Pancreas (tissue), 10 donors: ENCODE measurements at places on chromosomes 5 and 9. TPM values are rescaled to one million over a fixed set of nuclear protein-coding genes. Genes with fewer than 3 reads are reported as not detected.

Gene ABCA2
- 21.1 TPM for total RNA-seq

Gene WNK2
- total RNA-seq = 57.2 TPM

Gene NUTM2G
- total RNA-seq = not detected

Gene CER1
- total RNA-seq = not detected

Gene LHX2
- total RNA-seq = not detected

Gene SPINK13
- not detected for total RNA-seq

GRCh38 chr5:128765448-128766061, 199.7 kb upstream of the SLC27A6 start:
- DNase-seq = no peak
- H3K27ac ChIP-seq = no peak overlapping the region
- H3K36me3 ChIP-seq = no peaks in the 10 kb centered on the region

GRCh38 chr9:17888066-17888465, 309.2 kb downstream of the SH3GL2 start:
- H3K4me3 ChIP-seq = no peak overlapping the region
- no peaks in the 10 kb centered on the region for H3K36me3 ChIP-seq
- DNase-seq = no peak
- H3K27ac ChIP-seq = no peak overlapping the region
- no peaks in the 10 kb centered on the region for H3K27me3 ChIP-seq

DNA sequence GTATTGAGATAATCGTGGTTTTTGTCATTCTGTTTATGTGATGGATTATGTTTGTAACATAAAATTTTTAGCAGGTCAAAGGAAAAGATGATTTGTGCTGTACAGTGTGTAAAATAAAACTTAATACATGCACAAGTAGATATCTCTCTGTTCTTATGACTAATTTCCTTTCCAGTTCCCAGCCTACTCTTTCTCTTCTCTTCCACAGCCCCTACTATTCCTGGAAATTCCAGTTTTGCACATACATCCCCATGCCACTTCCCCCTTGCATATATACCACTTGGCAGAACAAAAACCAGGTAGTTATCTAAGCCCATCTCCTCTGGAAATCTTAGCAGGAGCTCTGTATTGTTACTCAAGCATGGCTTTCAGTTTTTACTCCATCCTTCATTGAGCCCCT, 20.2 kb downstream of the TEK start:
- H3K4me3 ChIP-seq = no peak overlapping the region
- no peaks in the 10 kb centered on the region for H3K27me3 ChIP-seq
- no peaks in the 10 kb centered on the region for H3K4me1 ChIP-seq
- no peak for DNase-seq

DNA sequence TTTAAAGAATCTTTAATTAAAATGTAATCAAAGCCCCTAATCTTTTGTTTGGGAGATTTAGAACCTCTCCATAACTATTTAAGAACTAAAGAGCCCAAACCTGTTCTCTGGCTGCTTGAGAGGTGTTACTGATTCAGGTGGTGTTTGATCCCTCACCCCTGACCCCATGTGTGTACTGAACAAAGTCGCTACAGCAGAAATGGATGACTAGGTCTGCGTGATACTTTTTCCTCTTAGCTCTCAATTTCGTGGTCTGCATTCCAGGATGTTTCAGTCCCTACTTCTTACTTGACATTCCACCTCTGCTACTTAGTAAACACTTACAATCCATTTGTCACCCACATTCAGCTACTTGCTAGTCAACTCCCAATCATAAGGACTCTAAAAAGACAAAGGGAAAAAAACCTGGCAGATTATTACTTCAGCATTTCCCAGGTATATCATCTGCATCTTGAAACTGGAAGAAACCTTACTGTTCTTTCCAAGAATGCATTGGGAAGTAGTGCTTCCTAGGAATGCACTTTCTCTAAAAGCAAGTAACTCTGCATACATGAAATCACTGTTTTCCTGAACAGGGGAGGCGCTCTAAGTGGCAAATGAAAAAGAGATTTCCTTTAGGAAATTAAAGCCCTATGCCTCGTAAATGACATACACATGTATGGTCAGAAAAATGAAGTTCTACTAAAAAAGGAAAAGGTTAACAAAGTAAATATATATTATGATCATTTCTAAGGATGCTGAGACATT, 1091.6 kb downstream of the PTPRD start:
- H3K27me3 ChIP-seq = no peaks in the 10 kb centered on the region
- no peaks in the 10 kb centered on the region for H3K36me3 ChIP-seq
- no peak overlapping the region for H3K4me3 ChIP-seq

DNA sequence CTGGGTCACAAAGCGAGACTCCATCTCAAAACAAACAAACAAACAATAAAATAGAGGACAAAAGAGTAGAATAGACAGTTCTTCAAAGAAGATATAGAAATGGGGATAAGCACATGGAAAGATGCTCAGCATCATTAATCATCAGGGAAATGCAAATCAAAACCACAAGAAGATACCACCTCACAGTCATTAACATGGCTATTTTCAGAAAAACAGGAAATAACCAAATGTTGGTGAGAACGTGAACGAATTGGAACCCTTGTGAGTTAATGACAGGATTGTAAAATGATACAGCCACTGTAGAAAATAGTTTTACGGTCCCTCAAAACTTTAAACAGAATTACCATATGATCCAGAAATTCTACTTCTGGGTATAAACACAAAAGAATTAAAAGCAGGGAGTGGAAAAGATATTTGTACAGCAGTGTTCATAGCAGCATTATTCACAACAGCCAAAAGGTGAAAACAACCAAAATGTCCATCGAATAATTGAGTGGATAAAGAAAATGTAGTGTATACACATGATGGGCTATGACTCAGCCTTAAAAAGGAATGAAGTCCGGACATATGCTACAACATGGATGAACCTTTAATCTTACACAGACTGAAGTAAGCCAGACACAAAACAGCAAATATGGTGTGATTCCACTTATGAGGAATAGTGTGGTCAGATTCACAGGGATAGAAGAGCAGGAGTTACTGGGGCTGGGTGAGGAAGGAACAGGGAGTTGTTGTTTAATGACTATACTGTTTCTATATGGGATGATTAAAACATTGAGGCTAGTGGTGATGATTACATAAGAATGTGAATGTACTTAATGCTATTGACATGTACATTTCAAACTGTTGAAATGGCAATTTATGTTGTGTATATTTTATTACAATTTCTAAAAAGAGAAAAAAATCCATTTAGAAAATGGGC, 19.7 kb downstream of the OR2V2 start:
- no peak overlapping the region for H3K27ac ChIP-seq
- peaks cover 3% of the 10 kb centered on the region for H3K27me3 ChIP-seq
- H3K4me1 ChIP-seq = no peaks in the 10 kb centered on the region
- H3K4me3 ChIP-seq = no peak overlapping the region
- no peak for DNase-seq

DNA sequence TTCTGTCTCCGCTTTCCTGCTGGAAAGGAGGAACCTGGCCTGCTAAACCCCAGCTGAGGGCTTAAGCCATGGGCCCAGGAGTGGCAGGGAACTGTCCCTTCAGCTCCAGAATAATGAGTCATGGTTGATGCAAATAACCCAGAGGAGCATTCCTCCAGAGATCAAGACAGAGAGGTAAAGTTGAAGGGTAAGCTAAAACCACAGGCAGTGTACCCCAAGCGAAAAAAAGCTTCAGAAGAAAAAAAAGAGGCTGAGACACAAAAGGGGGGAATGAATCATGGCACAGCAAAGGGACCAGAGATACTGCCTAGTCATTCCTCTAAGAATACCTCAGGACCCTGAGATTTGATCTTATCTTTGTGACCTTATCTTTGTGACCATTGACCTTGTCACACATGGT, 199.5 kb upstream of the TAS2R1 start:
- H3K27ac ChIP-seq = no peak overlapping the region
- H3K4me1 ChIP-seq = no peaks in the 10 kb centered on the region
- no peaks in the 10 kb centered on the region for H3K36me3 ChIP-seq
- H3K4me3 ChIP-seq = no peak overlapping the region

DNA sequence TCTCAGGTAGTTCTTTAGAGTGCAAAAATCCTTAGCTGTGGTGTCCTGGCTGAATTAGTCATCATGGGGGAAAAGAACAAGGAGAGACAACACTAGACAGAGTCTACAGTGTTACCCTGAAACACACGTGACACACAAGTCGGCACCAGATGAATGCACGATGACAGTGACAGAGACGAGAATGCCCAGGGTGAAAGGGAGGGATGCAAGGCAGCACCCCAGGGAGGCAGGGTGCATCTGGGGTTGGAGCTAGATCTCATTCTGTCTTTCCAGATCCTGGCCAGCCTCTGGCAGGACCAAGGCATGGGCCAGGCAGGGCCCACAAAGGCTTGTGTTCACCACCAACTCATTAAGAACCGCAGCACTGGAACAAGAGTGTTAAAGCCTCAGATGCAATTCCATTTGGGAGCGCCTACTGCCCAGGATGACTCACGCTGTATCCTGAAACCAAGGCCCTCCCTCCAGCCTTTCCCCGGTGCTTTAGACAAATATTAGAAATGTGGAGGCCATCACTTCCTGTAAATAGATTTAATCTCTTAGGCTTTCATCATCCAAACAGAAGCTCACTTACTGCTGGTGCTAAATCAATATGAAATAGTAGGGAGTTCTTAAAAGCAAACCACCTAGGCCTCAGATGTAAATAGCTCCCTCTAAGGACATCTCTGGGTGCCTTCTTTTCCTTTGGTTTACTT, 56.1 kb downstream of the IRX2 start:
- H3K27me3 ChIP-seq = no peaks in the 10 kb centered on the region
- no peak for DNase-seq
- H3K4me3 ChIP-seq = no peak overlapping the region
- no peaks in the 10 kb centered on the region for H3K36me3 ChIP-seq
- no peak overlapping the region for H3K27ac ChIP-seq
- no peaks in the 10 kb centered on the region for H3K4me1 ChIP-seq

- H3K4me1 ChIP-seq = no peaks in the 10 kb centered on the region
- no peaks in the 10 kb centered on the region for H3K36me3 ChIP-seq
- H3K27ac ChIP-seq = no peak within 1 kb of the TSS
- H3K27me3 ChIP-seq = no peaks in the 10 kb centered on the region
- H3K4me3 ChIP-seq = no peak within 1 kb of the TSS
- no peak for DNase-seq
Observed at GRCh38 chr9:5185220-5185840, at the start of gene INSL6. TSS of gene INSL6 (minus strand) at chr9:5185639. CDS start at chr9:5185602, 37 bp downstream.

GRCh38 chr9:134306636-134307600, 19.3 kb upstream of the RXRA start:
- no peaks in the 10 kb centered on the region for H3K27me3 ChIP-seq
- H3K4me3 ChIP-seq = no peak overlapping the region
- H3K27ac ChIP-seq = no peak overlapping the region
- no peaks in the 10 kb centered on the region for H3K36me3 ChIP-seq
- no peaks in the 10 kb centered on the region for H3K4me1 ChIP-seq

- no peak for DNase-seq
- H3K4me3 ChIP-seq = no peak overlapping the region
- no peaks in the 10 kb centered on the region for H3K36me3 ChIP-seq
Observed at GRCh38 chr5:97118261-97119006, 24.0 kb downstream of the LIX1 start.

DNA sequence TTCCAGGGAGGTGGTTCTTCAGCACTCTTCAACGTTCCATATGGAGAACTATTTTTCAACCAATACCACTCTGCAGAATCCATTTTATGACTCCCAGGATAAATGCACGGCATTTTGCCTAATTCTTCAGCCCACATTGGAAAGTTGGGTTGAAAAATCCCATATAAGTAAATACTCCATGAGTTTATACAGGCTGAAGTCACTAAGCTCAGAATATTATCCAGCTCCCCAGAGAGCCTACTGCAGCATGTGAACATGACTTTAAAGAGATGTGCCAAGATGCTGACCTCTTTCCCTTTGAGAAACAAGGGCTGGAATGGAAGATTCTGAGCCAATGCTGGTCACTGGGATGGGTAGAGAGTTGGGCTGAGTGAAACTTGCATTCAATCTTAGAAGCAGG, 111.9 kb upstream of the SLIT3 start:
- H3K36me3 ChIP-seq = no peaks in the 10 kb centered on the region
- no peak for DNase-seq
- H3K4me3 ChIP-seq = no peak overlapping the region
- no peaks in the 10 kb centered on the region for H3K27me3 ChIP-seq
- H3K27ac ChIP-seq = no peak overlapping the region

DNA sequence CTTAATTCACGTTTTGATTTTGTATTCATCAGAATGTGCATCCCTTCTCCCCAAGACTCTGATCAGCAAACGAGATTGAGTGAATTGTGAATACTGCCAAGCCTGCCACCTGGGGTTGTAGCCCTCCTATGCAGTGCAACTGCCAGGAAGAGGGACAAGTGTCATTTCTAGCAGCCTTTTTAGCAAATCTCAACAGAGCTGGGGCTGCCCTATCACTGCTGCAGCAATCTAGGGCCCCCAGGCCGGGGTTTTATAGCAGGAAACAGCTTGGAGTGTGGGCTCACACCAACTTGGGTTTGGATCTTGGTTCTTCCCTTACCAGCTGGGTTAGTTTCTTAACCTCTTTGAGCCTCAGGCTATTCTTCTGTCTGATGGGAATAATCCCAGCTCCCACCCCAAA, 4.0 kb downstream of the CSF1R start:
- H3K36me3 ChIP-seq = no peaks in the 10 kb centered on the region
- H3K4me3 ChIP-seq = no peak overlapping the region
- H3K4me1 ChIP-seq = no peaks in the 10 kb centered on the region
- no peak overlapping the region for H3K27ac ChIP-seq
